ENCODE measurements at places on chromosomes 12 and 14.

- DNase-seq: no peak
- H3K27ac ChIP-seq: no peak overlapping the region
- no peaks in the 10 kb centered on the region for H3K36me3 ChIP-seq
- H3K4me1 ChIP-seq: no peaks in the 10 kb centered on the region
- H3K27me3 ChIP-seq: peaks cover 12% of the 10 kb centered on the region
These were observed 124.4 kb downstream of the HELB start for GRCh38 chr12:66426696-66427095.

- peak; percentile 54 for DNase-seq
- peaks cover 12% of the 10 kb centered on the region for H3K4me1 ChIP-seq
- H3K27ac ChIP-seq: peak overlapping the region; percentile 30
- H3K27me3 ChIP-seq: no peaks in the 10 kb centered on the region
- H3K4me3 ChIP-seq: no peak overlapping the region
These were observed 58.3 kb upstream of the ARID2 start for GRCh38 chr12:45671254-45671653.

- H3K27ac ChIP-seq: peak overlapping the region; percentile 99
- peaks cover 8% of the 10 kb centered on the region for H3K27me3 ChIP-seq
- DNase-seq: peak; percentile 53
- H3K4me3 ChIP-seq: peak overlapping the region; percentile 99
- no peaks in the 10 kb centered on the region for H3K36me3 ChIP-seq
These were observed 558 bp downstream of the KLHDC2 start for GRCh38 chr14:49768301-49769121.

DNA sequence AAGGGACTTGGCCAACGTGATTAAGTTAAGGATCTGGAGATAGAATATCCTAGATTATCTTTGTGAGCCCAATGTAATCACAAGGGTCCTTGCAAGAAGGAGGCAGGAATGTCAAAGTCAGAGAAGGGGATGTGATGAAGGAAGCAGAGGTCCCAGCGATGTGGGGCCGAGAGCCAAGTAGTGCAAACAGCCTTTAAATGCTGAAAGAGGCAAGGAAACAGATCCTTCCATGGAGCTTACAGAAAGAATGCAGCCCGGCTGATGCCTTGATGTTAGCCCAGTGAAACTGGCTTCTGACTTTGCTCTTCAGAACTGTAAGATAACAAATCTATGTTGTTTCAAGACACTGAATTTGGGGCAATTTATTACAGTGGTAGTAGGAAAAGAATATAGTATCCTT is 74.9 kb downstream of the NEDD1 start:
- peaks cover 13% of the 10 kb centered on the region for H3K4me1 ChIP-seq
- H3K4me3 ChIP-seq: no peak overlapping the region
- H3K27me3 ChIP-seq: no peaks in the 10 kb centered on the region
- no peaks in the 10 kb centered on the region for H3K36me3 ChIP-seq

- H3K27me3 ChIP-seq: peaks cover 6% of the 10 kb centered on the region
- H3K4me3 ChIP-seq: no peak overlapping the region
- no peak for DNase-seq
- no peak overlapping the region for H3K27ac ChIP-seq
- H3K4me1 ChIP-seq: no peaks in the 10 kb centered on the region
These were observed 769.4 kb downstream of the MED13L start for GRCh38 chr12:115507951-115508722.

GRCh38 chr12:127293507-127294310 is 973.3 kb upstream of the TMEM132C start:
- H3K27me3 ChIP-seq: no peaks in the 10 kb centered on the region
- peak; percentile 61 for DNase-seq
- H3K4me1 ChIP-seq: peaks cover 21% of the 10 kb centered on the region
- no peak overlapping the region for H3K27ac ChIP-seq

- no peak overlapping the region for H3K4me3 ChIP-seq
- no peaks in the 10 kb centered on the region for H3K4me1 ChIP-seq
- DNase-seq: no peak
- peaks cover 15% of the 10 kb centered on the region for H3K36me3 ChIP-seq
- no peaks in the 10 kb centered on the region for H3K27me3 ChIP-seq
These were observed 89.3 kb upstream of the RFX4 start for GRCh38 chr12:106493531-106493930.

DNA sequence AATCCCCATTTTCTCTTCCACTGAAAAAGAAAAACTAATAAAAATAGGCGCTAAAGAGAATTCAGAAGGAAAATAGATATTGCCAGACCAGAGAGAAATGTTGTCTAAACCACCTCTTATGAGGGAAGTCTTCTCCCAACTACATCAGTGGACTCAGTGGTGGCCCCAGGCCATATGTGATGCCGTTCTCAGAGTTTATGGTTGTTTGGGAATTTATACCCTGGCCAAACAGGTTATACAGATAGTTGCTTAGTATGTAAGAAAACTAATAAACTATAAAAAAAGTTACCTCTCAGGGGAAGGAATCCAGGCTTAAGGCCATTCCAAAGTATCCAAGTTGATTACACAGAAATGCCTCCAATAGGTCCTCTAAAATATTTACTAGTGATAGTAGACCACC is 103.4 kb upstream of the RBM19 start:
- peaks cover 2% of the 10 kb centered on the region for H3K36me3 ChIP-seq
- H3K4me3 ChIP-seq: no peak overlapping the region
- H3K27me3 ChIP-seq: peaks cover 23% of the 10 kb centered on the region
- H3K4me1 ChIP-seq: peaks cover 18% of the 10 kb centered on the region

DNA sequence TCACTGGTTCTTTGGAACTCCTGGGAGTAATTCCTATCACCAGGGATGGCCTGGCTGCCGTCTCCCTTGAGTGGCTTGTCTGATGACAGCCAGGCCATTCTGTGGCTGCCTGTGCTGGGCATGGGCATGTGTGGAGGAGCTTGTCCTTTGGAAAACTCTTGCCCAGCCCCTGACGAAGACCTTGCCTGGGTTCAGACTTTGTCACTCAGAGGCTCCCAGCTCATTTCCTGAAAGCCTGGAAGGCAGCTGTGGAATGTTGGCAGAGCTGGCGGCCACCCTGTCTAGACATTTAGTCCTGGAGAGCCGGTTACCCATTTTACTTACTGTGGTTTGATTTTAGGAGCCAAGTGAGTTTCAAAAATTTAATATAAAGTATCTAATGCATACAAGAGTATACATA is 34.0 kb downstream of the TUNAR start:
- H3K4me1 ChIP-seq: peaks cover 7% of the 10 kb centered on the region
- peaks cover 10% of the 10 kb centered on the region for H3K27me3 ChIP-seq
- no peak overlapping the region for H3K27ac ChIP-seq
- H3K4me3 ChIP-seq: no peak overlapping the region
- DNase-seq: no peak

GRCh38 chr12:4158306-4158705 is 115.3 kb upstream of the CCND2 start:
- no peak for DNase-seq
- H3K27ac ChIP-seq: no peak overlapping the region
- H3K36me3 ChIP-seq: peaks cover 3% of the 10 kb centered on the region
- H3K27me3 ChIP-seq: no peaks in the 10 kb centered on the region
- no peaks in the 10 kb centered on the region for H3K4me1 ChIP-seq

- peaks cover 7% of the 10 kb centered on the region for H3K27me3 ChIP-seq
- H3K36me3 ChIP-seq: no peaks in the 10 kb centered on the region
- no peak overlapping the region for H3K4me3 ChIP-seq
- H3K4me1 ChIP-seq: no peaks in the 10 kb centered on the region
- DNase-seq: no peak
- no peak overlapping the region for H3K27ac ChIP-seq
These were observed 229.0 kb downstream of the SEC23A start for GRCh38 chr14:38873941-38874612.

DNA sequence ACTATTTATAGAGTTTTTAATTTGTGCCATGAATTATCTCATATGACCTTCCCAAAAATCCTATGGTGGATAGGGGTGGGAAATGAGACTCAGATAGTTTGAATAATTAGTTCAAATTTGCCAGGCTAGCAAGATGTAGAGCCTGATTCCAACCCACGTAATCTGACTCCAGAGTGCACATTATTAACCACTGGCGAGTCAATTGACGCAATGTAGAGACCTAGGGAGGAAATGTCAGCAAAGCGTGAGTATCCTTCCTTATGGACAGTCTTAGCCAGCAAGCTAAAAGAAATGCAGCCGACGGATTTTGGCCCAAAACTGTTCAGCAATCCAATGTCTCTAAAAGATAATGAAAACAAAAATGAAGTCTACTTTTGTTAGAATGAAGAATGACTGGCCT is 193.3 kb upstream of the KRR1 start:
- no peaks in the 10 kb centered on the region for H3K27me3 ChIP-seq
- peaks cover 51% of the 10 kb centered on the region for H3K4me1 ChIP-seq
- no peak overlapping the region for H3K4me3 ChIP-seq
- H3K27ac ChIP-seq: no peak overlapping the region
- H3K36me3 ChIP-seq: no peaks in the 10 kb centered on the region

DNA sequence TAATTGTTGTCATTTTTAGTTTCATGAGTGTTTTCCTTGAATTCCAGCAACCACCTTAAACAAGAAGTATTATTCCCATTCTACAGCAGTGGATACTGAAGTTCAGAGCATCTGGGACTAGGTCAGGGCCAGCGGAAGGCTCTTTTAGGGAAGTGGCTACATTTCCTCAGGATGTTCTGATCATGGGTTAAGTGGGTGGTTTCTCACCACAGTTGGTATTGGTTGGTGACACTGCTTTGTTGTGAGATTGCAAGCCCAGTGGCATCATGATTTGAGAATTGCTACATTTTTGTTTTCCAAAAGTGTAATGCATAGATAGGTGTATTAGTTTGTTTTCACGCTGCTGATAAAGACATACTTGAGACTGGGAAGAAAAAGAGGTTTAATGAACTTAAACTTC is 47.1 kb downstream of the SYNE2 start:
- DNase-seq: no peak
- H3K4me1 ChIP-seq: peaks cover 29% of the 10 kb centered on the region
- H3K27me3 ChIP-seq: peaks cover 1% of the 10 kb centered on the region
- H3K4me3 ChIP-seq: no peak overlapping the region

GRCh38 chr12:67390273-67390672 is 121.1 kb downstream of the CAND1 start:
- H3K27me3 ChIP-seq: peaks cover 5% of the 10 kb centered on the region
- no peak overlapping the region for H3K27ac ChIP-seq
- no peak overlapping the region for H3K4me3 ChIP-seq
- no peak for DNase-seq
- no peaks in the 10 kb centered on the region for H3K36me3 ChIP-seq

- 0 out of 2 replicates have a peak, but pooled peaks cover 3% of the 10 kb centered on the region for H3K36me3 ChIP-seq
- H3K27me3 ChIP-seq: peaks cover 9% of the 10 kb centered on the region
- H3K4me1 ChIP-seq: peaks cover 26% of the 10 kb centered on the region
These were observed 34.6 kb downstream of the FIGNL2 start for GRCh38 chr12:51813931-51814310.

- H3K4me1 ChIP-seq: peaks cover 24% of the 10 kb centered on the region
- no peak overlapping the region for H3K4me3 ChIP-seq
- H3K36me3 ChIP-seq: peaks cover 17% of the 10 kb centered on the region
- no peak for DNase-seq
- H3K27ac ChIP-seq: no peak overlapping the region
These were observed 79.0 kb upstream of the GNG2 start for GRCh38 chr14:51781381-51781780.

DNA sequence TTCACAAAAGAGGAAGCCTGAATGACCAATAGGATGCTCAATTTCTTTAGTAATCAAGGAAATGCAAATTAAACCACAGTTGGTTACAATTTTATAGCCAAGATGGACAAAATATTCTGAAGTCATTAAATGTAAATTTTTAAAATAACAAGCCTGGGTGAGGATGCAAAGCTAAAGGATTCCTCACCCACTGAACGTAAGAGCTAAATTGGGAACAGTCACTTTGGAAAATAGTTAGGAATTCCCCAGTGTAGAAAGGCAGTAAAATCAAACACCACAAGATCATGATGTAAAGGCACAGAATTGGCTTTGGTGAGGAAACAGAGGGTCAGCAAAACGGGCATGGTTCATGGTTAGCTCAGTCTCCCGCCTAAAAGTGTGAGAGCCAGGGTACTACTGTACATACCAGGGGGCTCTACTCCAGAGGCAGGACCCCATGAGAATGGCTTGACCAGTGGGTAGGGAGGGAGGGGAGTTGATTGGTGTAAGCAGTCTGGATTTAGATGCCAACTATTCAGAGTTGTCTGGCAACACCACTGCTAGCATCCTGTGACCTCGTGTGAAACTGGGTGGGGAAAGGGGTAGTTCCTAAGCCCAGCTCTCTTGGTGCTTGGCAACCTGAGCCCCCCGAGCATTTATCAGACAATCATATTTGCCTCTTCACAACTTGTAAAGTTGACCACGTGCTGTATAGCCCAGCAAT is 213.4 kb upstream of the EGLN3 start:
- H3K36me3 ChIP-seq: no peaks in the 10 kb centered on the region
- H3K4me3 ChIP-seq: no peak overlapping the region
- no peaks in the 10 kb centered on the region for H3K4me1 ChIP-seq
- H3K27me3 ChIP-seq: peaks cover 7% of the 10 kb centered on the region
- H3K27ac ChIP-seq: no peak overlapping the region

GRCh38 chr14:96156804-96157760 is 47.6 kb upstream of the BDKRB2 start:
- no peak for DNase-seq
- H3K4me1 ChIP-seq: peaks cover 5% of the 10 kb centered on the region
- no peak overlapping the region for H3K4me3 ChIP-seq
- H3K36me3 ChIP-seq: no peaks in the 10 kb centered on the region
- H3K27ac ChIP-seq: no peak overlapping the region

DNA sequence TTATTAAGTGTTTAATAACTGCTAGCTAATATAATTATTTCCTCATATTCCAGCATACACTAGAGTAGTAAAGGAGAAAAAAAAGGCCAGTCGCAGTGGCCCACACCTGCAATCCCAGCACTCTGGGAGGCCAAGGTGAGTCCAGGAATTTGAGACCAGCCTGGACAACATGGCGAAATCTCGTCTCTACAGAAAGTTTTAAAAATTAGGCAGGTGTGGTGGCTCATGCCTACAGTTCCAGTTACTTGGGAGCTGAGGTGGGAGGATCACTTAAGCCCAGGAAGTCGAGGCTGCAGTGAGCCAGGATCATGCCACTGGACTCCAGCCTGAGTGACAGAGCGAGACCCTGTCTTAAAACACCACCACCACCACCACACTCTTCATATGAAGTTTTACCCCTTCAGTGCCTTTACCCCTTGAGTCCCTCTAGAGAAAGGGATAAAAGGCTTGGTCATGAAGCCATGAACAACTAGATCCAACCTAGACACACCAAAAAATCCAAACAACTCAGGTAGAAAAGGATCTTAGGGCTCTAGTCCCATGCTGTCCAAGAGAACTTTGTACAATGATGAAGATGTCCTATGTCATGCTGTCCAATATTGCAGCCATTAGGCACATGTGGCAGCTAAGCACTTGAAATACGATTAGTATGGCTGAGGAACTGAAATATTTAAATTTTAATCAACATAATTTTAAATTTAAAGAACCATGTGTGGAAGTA is 29.6 kb downstream of the ATXN2 start:
- H3K4me1 ChIP-seq: peaks cover 65% of the 10 kb centered on the region
- peak overlapping the region; percentile 92 for H3K27ac ChIP-seq
- no peak for DNase-seq
- H3K27me3 ChIP-seq: no peaks in the 10 kb centered on the region
- peak overlapping the region; percentile 80 for H3K4me3 ChIP-seq
- H3K36me3 ChIP-seq: peaks cover 29% of the 10 kb centered on the region

DNA sequence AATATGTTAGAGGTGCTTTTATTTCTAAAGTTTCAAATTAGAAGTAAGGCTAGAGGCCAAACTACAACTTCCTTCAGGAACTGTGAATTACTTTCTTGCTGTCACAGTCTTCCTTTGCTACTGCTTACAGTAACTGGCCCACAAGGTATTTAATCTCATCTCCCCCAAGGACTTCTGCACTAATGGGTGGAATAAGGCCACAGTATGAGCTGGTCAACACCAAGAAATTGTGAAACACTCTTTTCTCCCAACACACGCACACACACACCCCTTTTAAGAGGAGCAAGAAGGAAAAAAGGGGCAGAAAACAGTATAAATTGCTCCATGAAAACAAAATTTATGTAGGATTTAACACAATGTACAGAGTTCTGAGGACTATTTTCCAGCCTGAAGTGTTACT is 45.6 kb downstream of the SCAF11 start:
- no peak overlapping the region for H3K4me3 ChIP-seq
- H3K4me1 ChIP-seq: peaks cover 19% of the 10 kb centered on the region
- no peak for DNase-seq
- peak overlapping the region; percentile 4 for H3K27ac ChIP-seq
- H3K27me3 ChIP-seq: peaks cover 1% of the 10 kb centered on the region

All from HFFc6 (cell line).